Upper lobe of right lung (tissue), 1 donor: ENCODE measurements at places on chromosomes 12 and 14. TPM values are rescaled to one million over a fixed set of nuclear protein-coding genes. Genes with fewer than 3 reads are reported as not detected.

GRCh38 chr12:47590771-47591360 lies 115.0 kb downstream of the RPAP3 start:
- no peaks in the 10 kb centered on the region for H3K27me3 ChIP-seq
- no peak for DNase-seq
- H3K27ac ChIP-seq, result no peak overlapping the region
- no peaks in the 10 kb centered on the region for H3K4me1 ChIP-seq
- H3K36me3 ChIP-seq, result no peaks in the 10 kb centered on the region

DNA sequence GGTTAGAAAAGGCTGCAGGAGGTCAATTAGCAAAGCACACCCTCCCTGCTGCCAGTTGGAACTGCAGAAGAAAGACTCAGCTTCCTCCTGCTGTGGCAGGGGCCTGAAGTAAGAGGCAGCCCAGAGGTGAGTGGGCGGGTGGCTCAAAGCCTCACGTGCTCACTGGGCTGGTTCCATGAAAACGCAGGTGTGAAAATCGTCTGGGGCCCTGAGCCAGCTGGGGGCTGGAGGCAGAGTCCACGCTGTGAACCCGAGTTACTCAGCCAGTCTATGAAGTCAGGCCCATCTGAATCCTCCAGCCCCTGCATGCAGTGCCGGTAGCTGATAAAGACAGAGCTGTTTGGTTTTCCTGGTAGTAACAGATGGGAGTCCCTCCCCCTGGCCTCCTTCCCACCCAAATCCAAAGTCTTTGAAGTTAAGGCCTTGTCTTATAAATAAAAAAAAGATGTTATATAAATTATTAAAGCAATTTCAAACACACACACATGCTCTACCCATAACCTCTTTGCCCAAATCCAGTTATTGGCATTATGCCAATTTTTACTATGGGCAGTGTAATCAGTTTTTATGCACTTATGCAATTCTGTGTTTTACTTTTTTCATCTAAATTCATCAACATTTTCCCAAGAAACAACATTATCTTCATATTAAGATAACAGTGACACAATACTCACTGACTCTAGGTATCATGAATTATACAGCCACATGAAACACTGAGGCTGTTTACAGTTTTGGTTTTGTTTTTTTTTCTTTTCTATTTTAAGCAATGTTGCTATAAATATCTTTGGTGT lies 57.9 kb upstream of the PNMA1 start:
- H3K36me3 ChIP-seq, result no peaks in the 10 kb centered on the region
- peaks cover 79% of the 10 kb centered on the region for H3K4me1 ChIP-seq
- no peak overlapping the region for H3K4me3 ChIP-seq
- peak overlapping the region; percentile 38 for H3K27ac ChIP-seq
- DNase-seq, result peak; percentile 86

- H3K4me3 ChIP-seq, result peak within 1 kb of the TSS; percentile 36
- H3K36me3 ChIP-seq, result no peaks in the 10 kb centered on the region
- H3K27me3 ChIP-seq, result peaks cover 46% of the 10 kb centered on the region
- H3K27ac ChIP-seq, result no peak within 1 kb of the TSS
- no peaks in the 10 kb centered on the region for H3K4me1 ChIP-seq
Measured at GRCh38 chr14:77181603-77182437, at the start of gene TMEM63C. Gene TMEM63C, plus strand, starts transcription at chr14:77181798. Its CDS starts 37,016 bp downstream, at chr14:77218814.

TMEM253 gene
- total RNA-seq, result 0.67 TPM

DNA sequence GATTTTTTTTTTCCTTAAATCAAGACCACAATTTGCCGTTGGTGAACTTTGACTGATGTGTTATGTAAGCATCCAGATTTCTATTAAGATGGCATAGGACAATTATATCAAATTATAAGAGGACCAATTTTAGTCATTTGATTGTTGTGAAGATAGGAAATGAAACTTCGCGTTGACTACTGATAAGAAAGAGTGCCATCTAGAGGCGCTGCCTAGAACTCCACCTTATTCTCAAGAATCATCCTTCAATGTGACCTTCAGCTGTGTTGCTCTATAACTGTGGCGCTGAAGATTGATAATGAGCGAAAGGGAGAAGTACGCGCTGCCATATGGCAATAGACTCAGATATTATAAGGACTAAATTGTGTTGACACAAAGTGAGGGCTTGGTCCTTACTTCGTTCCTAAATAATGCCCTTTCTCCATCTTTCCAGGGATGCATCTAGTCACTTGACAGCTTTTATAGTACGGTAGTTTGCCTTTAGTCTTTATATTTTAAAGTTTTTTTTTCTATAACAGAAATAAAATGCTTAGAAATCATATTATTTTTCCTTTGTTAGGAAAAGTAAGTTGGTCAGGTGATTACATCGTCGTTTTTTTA lies 350.8 kb upstream of the STXBP6 start:
- no peak for DNase-seq
- H3K4me1 ChIP-seq, result no peaks in the 10 kb centered on the region
- H3K27ac ChIP-seq, result no peak overlapping the region
- no peaks in the 10 kb centered on the region for H3K36me3 ChIP-seq
- no peak overlapping the region for H3K4me3 ChIP-seq

- DNase-seq, result no peak
- peaks cover 6% of the 10 kb centered on the region for H3K27me3 ChIP-seq
Measured at GRCh38 chr14:72291908-72292688, 359.9 kb downstream of the RGS6 start.

GRCh38 chr14:102928412-102929240 lies 6.2 kb downstream of the AMN start:
- DNase-seq, result peak; percentile 95
- H3K4me1 ChIP-seq, result peaks cover 16% of the 10 kb centered on the region
- peaks cover 34% of the 10 kb centered on the region for H3K27me3 ChIP-seq
- H3K27ac ChIP-seq, result peak overlapping the region; percentile 83
- peaks cover 8% of the 10 kb centered on the region for H3K36me3 ChIP-seq
- H3K4me3 ChIP-seq, result peak overlapping the region; percentile 52

DNA sequence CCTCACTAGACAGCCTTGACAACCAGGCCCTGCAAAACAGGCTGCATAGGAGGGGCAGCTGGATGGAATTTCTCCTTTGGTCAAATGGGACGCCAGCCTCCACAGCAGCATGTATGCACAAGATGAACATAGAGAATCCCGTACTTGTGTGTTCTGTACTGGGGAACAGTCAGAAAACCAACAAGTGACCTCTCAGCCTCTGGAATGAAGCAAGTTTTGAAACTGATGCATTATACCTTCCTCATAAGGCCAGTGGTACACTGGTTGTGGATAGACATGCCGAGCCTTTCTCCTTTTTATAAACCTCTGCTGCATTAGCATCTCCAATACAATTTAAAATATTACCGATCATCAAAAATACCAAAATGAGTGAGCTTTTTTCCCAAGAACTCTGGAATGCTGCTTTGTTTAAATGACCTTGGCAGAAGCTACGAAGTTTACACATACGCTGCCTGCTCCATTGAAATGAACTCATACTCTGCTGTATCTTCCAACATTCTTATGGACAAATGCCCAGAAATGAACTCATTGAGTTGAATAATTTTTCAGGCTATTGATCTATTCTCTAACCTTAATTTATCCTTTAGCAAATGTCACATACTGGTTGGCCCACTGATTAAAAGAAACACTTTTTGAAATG lies 47.6 kb upstream of the FERMT2 start:
- no peaks in the 10 kb centered on the region for H3K4me1 ChIP-seq
- no peak overlapping the region for H3K4me3 ChIP-seq
- no peaks in the 10 kb centered on the region for H3K36me3 ChIP-seq

KCNK13 gene
- total RNA-seq, result 0.81 TPM

DNA sequence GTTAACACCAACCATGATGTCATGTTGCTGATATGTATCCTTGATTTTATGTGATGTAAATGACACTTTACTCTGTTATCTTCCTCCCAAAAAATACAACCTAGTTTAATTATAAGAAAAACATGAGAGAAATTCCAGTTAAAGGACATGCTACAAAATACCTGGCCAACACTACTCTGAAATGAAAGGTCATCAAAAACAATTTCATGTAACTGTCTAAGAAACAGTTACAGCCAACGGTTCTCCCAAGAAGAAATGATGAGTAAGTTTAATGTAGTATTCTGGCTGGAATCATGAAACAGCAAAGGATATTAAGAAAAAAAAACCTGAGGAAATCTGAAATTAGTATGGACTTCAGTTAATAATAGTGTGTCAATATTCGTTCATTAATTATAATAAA lies 653.3 kb upstream of the FOXG1 start:
- no peak overlapping the region for H3K4me3 ChIP-seq
- DNase-seq, result no peak
- H3K36me3 ChIP-seq, result no peaks in the 10 kb centered on the region
- H3K4me1 ChIP-seq, result no peaks in the 10 kb centered on the region

INHBE gene
- not detected for total RNA-seq

DNA sequence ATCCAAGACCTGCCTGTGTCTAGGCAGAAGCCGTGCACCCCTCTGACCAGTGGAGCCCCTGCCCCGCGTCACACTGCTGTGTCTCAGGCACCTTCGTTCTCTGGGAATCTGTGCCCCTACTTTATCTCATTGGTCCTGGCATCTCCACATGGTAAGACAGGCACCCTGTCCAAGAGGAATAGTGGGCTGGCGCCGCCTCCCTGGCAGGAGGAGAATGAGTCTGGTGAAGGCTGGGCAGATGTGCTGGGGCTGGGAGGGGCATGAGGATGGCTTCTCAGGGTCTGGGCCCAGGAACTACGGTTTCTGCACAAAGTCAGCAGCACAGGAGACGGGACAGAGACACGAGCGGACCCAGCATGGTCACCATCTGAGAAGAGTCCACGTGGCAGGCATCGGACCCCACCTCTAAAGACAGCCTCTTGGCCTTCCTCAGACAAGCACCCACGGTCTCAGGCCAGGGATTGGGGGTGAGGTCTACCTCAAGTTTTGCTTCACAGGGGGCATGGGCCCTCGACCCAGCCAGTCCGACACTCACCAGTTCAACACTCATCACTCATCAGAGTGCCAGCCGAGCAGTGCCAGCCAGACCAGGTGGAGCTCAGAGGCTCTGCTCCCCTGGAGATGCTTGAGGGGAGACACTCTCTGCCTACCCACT lies 306.7 kb downstream of the ADGRD1 start:
- H3K4me3 ChIP-seq, result no peak overlapping the region
- no peaks in the 10 kb centered on the region for H3K4me1 ChIP-seq
- H3K27ac ChIP-seq, result no peak overlapping the region
- no peaks in the 10 kb centered on the region for H3K36me3 ChIP-seq

DNA sequence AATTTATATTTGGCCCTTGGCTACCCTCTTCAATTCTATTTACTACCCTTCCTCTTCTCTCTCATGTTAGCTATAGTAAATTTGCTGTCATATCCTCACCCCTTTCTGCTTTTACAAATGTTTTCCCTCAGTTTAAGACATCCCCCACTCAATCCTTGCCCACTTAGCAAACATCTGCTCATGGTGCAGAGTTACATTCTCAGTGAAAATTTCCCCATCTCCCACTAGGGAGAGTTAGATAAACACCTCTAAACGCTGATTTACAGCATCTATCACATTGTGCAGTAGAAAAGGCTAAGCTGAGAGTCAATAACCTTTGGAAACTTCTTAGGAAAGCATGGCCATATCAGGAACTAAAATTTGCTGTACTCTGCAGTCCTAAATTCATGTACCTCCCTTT lies 69.0 kb downstream of the DENND5B start:
- H3K27ac ChIP-seq, result no peak overlapping the region
- no peak for DNase-seq
- no peak overlapping the region for H3K4me3 ChIP-seq
- no peaks in the 10 kb centered on the region for H3K36me3 ChIP-seq

GRCh38 chr12:89064780-89065179 lies 287.5 kb downstream of the DUSP6 start:
- no peaks in the 10 kb centered on the region for H3K27me3 ChIP-seq
- no peak for DNase-seq
- H3K4me1 ChIP-seq, result no peaks in the 10 kb centered on the region
- H3K4me3 ChIP-seq, result no peak overlapping the region
